Effector CD4-positive, alpha-beta T cell (primary cell): ENCODE measurements at places on chromosomes 7 and 10.

GRCh38 chr10:11275651-11276050, 258.0 kb downstream of the CELF2 start:
- DNase-seq = no peak

DNA sequence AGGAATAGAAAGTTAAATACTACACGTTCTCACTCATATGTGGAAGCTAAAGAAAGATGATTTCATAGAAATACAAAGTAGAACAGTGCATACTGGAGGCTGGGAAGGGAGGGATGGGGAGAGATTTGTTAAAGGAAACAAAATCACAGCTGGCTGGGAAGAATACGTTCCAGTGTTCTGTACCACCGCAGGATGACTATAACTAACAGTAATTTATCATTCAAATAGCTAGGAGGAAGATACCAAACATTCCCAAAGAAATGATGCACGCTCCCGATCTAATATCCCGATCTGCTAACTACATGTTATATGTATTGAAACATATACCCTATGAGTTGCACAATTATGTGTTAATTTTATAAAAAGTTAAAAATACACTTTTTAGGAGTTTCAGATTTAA, 162.3 kb downstream of the ZMYND11 start:
- no peak for DNase-seq

- peak; percentile 9 for DNase-seq
Observed at GRCh38 chr7:155299535-155300202, 2.0 kb downstream of the INSIG1 start.

GRCh38 chr7:10266976-10267375, 706.7 kb upstream of the PHF14 start:
- no peak for DNase-seq

DNA sequence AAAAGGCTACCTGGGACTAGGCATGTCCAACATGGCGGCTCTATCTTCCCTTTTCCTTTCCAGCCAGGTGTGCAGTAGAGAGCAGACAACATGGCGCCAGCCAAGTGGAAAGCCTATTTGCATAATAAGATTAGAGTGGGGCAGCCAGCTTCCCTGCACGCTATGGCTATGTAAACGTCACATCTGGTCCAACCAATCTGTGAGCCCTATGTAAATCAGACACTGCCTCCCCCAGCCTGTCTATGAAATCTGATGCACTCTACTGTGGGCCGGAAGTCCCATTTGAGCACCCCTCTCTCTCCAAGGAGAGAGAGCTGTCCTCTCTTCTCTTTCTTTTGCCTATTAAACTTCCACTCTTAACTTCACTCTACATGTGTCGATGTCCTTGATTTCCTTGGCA, 984.9 kb upstream of the AUTS2 start:
- no peak for DNase-seq

DNA sequence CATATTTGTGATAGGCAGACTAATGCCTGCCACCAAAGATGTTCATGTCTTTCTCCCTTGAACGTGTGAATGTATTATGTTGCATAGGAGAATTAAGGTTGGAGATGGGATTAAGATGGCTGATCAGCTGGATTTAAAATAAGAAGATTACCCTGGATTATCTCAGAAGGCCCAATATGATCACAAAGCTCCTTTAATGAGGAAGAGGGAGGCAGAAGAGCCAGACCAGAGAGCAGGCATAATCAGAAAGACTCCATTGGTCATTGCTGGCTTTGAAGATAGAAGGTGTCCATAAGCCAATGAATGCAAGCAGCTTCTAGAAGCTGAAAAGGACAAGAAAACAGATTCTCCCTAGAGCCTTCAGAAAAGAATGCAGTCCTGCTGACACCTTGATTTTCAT, 410.3 kb downstream of the GRM8 start:
- DNase-seq = no peak

DNA sequence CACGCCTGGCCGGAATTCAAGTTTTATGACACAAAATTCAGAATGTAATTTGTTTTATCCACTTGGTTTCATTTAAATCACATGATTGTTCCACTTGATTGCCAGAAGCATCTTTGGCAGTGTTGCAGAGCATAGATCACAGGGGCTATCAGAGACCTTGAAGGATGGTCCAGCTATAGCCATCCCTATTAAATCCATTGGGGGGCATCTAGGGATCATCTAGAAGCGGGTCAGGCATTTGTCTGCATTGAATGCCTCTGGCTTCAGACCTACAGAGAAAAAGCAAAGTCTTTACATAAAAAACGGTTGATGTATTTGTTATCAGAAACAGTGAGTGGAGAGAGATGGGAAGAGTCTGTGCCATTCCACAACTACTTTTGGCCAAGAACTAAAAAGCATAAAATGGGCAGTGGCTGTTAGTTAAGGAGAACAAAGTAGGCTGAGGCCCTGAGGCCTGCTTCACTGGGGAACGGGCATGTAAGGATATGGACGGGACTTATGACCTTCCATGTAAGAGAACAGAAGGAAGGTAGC, 146.3 kb downstream of the NXPH1 start:
- no peak for DNase-seq

DNA sequence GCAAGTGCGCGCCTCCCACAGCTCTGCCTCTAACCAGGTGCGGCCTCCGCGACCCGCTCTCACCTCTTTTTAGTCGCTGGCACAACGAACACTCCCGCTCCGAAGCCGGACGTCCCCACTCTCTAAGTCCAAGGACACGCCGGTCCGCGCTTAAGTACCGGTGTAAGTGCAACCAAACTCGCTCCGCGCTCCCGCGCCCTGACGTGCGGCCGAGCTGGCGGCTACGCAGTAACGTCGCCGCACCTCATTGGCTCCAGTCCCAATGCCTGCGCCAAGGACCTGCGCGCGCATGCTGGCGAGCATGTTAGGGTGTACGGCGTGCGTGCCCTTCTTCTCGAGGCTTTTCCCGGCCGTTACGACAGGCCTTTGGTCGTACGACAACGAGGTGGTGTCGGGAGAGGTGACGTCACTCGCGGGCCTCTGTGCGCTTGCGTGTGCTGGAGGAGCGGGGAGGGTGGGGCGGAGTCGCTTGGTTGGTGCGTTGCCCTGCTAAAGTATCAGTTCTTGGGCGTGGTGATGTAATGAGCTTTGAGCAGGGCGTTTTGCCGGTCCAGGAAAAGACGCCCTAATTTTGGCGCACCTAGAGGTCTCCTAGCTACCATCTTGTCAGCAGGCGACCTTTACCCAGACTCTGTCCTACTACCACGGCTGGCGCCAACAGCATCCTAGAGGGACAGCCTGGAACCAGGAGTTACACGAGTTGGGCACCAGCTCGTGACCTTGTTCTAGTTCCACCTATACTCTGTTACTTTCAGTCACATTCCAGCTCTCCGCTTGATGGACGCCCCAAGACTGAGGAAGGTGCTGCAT, at the start of gene CYCS:
Gene CYCS (minus strand): TSS at position 124 of the 810 bp plus-strand sequence. CDS start 1,141 bp downstream, outside the sequence.
- DNase-seq = peak; percentile 100

- DNase-seq = no peak
Observed at GRCh38 chr10:97349752-97350513, 15.4 kb upstream of the FRAT2 start.

DNA sequence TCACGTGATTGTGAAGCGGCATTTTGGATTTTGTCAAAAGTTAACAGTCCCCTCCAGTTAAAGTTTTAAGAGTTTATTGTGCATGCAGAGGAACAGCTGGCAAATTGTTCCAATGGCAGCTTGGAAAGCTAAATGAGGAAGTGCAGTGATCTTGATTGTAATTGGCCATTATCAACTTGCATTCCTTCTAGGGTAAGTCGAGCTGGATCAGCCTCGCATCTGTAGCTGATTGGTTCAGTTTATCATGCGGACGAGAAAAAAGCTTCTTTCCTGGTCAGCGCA, 566 bp downstream of the ZNF789 start:
- DNase-seq = no peak

DNA sequence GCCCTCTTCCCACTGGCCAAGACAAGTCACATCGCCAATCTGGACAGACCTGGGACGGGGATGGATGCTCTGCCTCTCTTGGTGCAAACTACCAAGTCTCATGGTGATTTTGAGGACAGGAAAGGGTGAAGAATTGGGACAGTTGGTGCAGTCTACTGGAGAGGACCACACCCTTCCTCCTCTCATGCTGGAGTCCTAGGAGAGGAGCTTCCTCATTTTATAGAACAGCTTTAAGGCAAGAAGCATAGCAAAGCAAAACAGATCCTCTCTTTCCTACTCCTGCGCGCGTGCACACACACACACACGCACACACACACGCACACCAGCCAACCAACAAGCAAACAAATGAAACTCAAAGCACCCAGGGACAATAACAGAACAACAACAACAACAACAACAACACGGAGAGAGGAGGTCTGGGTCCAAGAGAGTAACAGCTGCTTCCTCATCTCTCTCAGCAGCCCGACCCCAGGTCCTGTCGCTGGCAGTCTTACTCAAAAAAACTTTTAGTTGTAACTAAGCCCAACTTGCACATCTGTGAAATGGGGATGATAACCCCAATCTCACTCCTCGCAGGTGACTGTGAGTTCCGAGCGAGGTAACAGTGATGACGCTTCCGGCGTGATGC, 83.4 kb downstream of the TMEM178B start:
- no peak for DNase-seq

DNA sequence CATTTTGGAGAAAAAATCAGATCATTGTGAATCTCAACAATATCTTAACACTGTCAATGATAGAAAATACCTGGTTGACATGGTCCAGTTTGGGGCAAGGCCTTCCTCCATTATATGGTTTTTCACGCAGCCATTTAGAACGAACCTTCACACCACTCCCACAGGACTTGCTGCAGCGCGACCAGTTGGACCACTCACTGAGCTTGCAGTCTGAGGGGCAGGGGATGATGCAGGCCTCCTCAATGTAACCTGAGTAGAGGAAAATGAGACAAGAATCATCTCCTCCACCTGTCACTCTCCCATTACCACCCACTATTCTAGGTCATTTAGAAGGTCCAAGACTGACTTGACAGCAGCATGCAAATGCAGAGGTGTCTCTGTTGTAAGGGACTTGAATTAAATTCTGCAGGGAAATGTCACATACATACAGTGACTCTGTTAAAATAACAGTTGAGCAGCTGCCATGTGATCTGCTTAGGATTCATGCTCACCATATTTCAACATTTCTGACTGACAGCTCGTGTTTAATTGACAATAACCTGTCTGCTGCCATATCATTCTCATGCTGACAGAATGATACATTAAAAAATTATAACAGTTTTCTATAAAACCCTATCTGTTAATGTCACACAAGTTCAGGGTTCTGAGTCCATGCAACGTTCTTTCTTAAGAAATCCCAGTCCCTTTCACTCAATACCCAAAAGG, 403.0 kb downstream of the THSD7A start:
- DNase-seq = no peak

DNA sequence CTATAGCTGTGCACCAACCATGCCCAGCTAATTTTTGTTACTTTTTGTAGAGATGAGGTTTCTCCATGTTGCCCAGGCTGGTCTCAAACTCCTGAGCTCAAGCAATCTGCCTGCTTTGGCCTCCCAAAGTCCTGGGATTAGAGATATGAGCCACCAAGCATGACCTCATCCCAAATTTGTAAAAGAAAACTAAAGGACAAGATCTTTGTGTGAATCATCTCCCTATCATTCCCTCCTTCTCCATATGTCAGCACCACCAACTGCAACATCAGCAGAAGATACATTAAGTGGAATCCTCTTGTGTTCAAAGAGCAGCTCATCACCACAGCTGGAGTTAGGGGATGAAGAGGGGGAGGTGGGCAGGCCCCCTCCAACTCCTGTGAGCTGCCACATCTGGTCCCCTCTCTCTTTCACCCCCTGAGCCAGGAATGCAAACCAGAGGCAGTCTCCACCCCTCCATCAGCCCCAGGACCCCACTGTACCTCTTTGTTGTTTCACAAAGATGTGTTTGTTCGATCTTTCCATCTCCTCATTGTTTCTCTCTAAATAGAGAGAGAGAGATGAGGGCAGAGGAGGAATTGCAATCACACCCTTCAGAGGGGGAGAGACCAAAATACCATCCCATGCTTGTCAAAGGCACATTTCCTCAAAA, 47.3 kb upstream of the PIP4K2A start:
- no peak for DNase-seq

DNA sequence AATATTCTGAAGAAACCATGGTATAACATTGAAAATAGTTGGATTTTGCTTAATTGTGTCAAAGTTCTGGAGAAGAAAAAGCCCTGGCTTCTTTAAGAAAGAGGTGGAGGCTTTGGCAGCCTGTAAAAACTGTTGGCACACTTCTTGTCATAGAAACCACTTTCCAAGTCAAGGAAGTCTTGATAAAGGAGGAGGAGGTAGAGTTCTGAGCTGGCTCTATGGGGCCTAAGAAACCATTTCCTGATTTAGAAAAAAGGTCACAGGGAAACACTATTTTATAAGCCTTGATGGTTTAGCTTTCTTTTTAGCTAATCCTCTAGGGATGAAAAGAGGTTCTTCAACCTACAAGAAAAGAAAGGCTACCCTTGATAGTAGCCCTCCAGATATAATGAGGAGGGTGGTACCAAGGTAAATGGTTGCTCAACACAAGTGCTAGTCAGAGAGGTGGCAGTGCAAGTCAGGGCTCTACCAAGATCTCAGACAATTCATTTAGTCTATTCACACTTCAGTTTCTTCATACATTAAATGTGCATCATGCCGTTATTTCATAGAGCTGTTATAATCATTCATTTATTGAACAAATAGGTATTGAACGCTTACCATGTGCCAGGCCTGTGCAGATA, 346.9 kb downstream of the RNLS start:
- no peak for DNase-seq

- no peak for DNase-seq
Observed at GRCh38 chr10:43115881-43116595, 22.2 kb upstream of the CSGALNACT2 start.

GRCh38 chr7:153475239-153475638, 577.0 kb upstream of the DPP6 start:
- no peak for DNase-seq

GRCh38 chr7:109735881-109736280, 1166.2 kb downstream of the DNAJB9 start:
- no peak for DNase-seq

- DNase-seq = no peak
Observed at GRCh38 chr7:37028909-37029440, 304.7 kb upstream of the AOAH start.

DNA sequence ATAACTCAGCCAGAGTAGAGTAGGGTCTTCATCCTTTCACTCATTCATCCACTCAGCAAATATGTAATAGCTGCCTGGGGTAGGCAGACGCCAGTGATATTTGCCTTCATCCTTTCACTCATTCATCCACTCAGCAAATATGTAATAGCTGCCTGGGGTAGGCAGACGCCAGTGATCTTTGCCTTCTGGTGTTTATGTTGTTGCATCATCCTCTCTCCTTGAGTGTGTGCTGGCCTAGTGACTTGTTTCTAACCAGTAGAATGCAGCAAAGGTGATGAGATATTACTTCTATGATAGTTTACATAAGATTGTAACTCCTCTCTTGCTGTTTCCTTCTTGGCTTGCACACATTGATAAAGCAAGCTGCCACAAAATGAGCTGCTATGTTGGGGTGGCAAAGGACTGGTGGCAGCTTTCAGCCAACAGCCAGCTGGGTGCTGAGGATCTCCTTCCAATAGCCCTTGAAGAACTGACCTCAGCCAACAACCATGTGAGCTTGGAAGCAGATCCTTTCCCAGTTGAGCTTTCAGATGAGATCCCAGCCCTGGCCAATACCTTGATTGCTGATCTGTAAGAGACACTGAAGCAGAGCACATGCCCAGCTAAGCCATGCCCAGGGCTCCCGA, 23.2 kb upstream of the MTPN start:
- DNase-seq = no peak
